ENCODE measurements at places on chromosomes 4 and X. TPM values are rescaled to one million over a fixed set of nuclear protein-coding genes. Genes with fewer than 3 reads are reported as not detected.

The SHROOM3 gene
- 9.5 TPM for total RNA-seq

The LANCL3 gene
- 0.25 TPM for total RNA-seq

The PASD1 gene
- total RNA-seq, result not detected

The RNF150 gene
- total RNA-seq, result 96.8 TPM

The RIBC1 gene
- 0.50 TPM for total RNA-seq

The USP26 gene
- total RNA-seq, result not detected

The PRDM5 gene
- 9.6 TPM for total RNA-seq

The HMGB2 gene
- total RNA-seq, result 59.5 TPM

The IL1RAPL1 gene
- total RNA-seq, result 2.3 TPM

The HS3ST1 gene
- 0.27 TPM for total RNA-seq

The DOK7 gene
- total RNA-seq, result 40.6 TPM

The ADAMTS3 gene
- 0.45 TPM for total RNA-seq

The UBE2K gene
- total RNA-seq, result 55.2 TPM

The AR gene
- total RNA-seq, result 23.7 TPM

The EXOC1L gene
- not detected for total RNA-seq

The ZFX gene
- 32.0 TPM for total RNA-seq

The SCRG1 gene
- total RNA-seq, result 0.32 TPM

The DMRTC1B gene
- not detected for total RNA-seq

The SLC25A14 gene
- 7.2 TPM for total RNA-seq

The ENPEP gene
- total RNA-seq, result 14.9 TPM

The TAF7L gene
- not detected for total RNA-seq

The TRIM75 gene
- not detected for total RNA-seq

The TRAM1L1 gene
- total RNA-seq, result 1.4 TPM

The PLP1 gene
- 2.6 TPM for total RNA-seq

The BTC gene
- total RNA-seq, result 0.42 TPM

The KCNIP4 gene
- total RNA-seq, result not detected

The MAGEA4 gene
- not detected for total RNA-seq

The XAGE1A gene
- not detected for total RNA-seq

The ADGRG4 gene
- not detected for total RNA-seq

The CXorf49 gene
- not detected for total RNA-seq

The TMEM156 gene
- not detected for total RNA-seq

The DCAF4L1 gene
- total RNA-seq, result 0.25 TPM

The SLC7A11 gene
- total RNA-seq, result 0.06 TPM

The IL2 gene
- not detected for total RNA-seq

The CORIN gene
- total RNA-seq, result 86.2 TPM

The GABRG1 gene
- not detected for total RNA-seq

The DUX4 gene
- not detected for total RNA-seq

The SLC25A53 gene
- total RNA-seq, result 13.4 TPM

The MGARP gene
- 1.4 TPM for total RNA-seq

The ADD1 gene
- total RNA-seq, result 214 TPM

The STBD1 gene
- total RNA-seq, result 22.1 TPM

The CISD2 gene
- total RNA-seq, result 13.4 TPM

The NLGN3 gene
- total RNA-seq, result 0.51 TPM

The ZXDA gene
- 4.4 TPM for total RNA-seq

The BMPR1B gene
- total RNA-seq, result 7.8 TPM

The COL4A6 gene
- 8.9 TPM for total RNA-seq

The RPA4 gene
- total RNA-seq, result not detected

The ALB gene
- total RNA-seq, result not detected

The PCDH18 gene
- 4.2 TPM for total RNA-seq

The DGKK gene
- total RNA-seq, result not detected

The CLTRN gene
- total RNA-seq, result 1.0 TPM

The UGT2B11 gene
- not detected for total RNA-seq

The SPANXA1 gene
- total RNA-seq, result not detected

The CSAG3 gene
- not detected for total RNA-seq

The ATP1B4 gene
- not detected for total RNA-seq

The ODAM gene
- not detected for total RNA-seq

The ALAS2 gene
- 1.6 TPM for total RNA-seq
